ENCODE measurements at places on chromosomes 2 and 18.

- no peak for DNase-seq
Measured at GRCh38 chr2:159091976-159092375, 123.5 kb downstream of the TANC1 start.

DNA sequence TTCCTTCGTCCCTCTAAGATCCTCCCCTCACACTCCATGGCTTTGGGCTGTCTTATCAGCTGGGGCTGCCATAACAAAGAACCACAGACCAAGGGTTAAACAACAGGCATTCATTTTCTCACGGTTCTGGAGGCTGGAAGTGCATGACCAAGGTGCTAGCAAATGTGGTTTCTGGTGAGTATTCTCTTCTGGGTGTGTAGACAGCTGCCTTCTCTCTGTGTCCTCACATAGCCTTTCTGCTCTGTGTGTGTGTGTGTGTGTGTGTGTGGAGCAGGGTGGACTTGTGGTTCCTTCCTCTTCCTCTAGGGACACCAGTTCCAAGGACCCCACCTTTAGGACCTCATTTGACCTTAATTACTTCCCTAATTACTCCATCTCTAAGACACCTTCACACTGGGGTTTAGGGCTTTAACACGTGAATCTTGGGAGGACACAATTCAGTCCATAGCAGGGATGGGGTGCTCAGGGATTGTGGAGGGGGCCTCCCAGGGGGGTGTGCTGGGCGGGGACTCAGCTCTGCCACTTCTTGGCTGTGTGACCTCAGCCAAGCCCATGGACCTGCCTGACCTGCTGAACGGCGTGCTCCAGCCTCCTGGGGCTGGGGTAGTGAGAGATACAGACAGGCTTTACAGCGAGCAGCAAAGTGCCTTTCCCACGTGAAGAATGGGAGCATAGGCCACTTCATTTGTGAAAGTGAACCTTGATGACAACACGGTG is 38.0 kb downstream of the ACKR3 start:
- peak; percentile 13 for DNase-seq

DNA sequence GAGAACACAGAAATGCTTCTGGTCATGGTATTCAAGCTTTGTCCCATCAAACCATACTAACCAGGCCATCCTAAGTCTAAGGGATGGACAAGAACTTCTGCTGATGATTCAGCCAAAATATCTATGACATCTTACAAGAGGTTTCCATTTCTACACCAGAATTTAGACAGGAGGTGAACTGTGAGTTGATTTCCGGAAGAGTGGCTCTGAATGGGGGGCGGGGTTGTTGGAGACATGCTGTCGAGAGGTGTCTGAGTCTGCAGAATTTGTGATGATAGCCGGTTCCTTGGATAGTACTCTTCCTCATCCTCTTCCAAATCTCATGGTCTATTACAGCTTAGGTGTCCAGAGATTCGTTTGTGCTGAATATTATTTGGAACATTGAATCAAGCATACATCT is 408.7 kb upstream of the TCF4 start:
- no peak for DNase-seq

GRCh38 chr2:42618972-42619371 is 50.5 kb downstream of the MTA3 start:
- no peak for DNase-seq

- DNase-seq = peak; percentile 30
Measured at GRCh38 chr18:77223653-77224052, 26.0 kb upstream of the GALR1 start.

DNA sequence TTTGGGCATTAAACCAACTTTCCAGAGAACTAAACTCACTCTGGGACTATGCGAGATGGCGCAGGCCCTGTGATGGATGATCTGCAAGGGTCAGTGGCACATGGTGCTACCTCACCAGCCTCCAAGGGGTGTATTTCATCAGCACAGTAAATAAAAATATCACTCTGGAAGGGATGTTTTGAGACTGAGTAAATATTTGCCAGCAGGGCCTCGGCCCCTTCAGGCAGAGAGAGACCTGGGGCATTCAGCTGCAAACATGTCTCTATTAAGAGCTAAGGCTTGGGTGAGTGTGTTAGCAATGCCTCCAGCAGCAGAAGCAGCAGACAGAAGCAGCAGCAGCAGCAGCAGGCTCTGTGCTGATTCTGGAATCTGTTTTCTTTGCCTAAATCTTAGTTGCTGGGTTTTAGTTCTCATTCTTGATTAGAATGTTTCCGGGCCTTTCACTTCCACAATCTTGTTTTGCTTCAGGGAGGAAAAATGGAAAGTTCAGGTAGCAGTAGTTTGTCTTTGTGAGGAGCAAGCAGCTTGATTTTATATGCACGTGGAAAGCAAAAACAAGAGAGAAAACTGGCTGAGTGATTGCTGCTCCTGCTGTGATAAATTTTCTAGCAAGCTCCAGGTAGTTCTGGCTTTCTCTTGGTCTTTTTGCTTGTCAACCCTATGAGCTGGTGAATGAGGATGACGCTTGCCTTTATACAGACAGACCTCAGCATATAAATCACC is 18.6 kb downstream of the ADCYAP1 start:
- DNase-seq = no peak

GRCh38 chr2:119253114-119253702 is 29.6 kb downstream of the STEAP3 start:
- DNase-seq = peak; percentile 27

DNA sequence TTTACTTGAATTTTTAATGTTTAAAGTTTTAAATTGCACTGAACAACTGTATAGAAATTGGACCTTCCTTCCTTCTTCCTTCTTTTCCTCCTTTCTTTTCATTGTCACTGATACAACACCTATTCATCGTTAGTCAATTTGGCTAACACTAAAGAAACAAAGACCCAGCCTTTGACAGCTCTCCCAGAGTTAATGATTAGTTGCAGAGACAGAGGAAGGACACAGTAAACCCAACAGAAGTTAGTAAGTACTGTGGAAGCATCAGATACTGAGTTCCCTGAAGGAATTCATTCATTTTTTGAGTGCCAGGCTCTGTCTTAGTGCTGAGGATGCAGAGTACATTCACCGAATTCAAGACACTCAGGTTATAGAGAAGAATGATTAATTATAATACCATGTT is 77.9 kb upstream of the RAB27B start:
- DNase-seq = no peak

DNA sequence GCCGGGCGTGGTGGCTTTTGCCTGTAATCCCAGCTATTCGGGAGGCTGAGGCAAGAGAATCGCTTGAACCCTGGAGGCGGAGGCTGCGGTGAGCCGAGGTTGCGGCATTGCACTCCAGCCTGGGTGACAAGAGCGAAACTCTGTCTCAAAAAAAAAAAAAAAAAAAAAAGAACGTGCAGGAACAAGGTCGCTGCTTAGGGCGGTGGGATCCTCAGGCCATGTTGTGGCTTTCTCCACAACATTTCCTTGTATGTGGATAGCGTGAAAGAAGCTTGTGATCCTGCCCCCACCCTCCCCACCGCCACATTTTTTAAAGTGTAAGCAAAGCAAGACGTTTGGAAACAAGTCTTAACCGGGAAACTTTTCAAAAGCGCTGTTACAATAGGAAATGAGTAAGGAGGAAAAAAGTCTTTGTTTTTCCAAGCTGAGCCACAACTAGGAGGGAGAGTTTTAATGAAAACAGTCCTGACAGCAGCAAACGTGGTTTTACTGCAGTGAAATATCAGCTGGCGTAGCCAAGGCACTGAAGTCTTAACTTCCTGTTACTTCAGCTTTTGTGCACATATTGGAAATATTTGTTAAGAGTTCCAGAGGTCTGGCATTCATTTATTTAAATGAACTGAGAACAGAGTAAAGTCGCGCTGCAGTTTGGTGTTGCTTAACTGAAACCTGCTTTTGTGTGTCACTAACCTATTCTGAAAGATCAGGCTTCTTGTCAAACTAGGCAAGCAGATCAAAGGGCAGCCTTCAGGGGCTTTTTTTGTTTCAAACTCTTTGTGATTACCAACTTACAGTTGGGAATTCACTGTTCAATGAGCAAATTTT is 3.8 kb downstream of the TGIF1 start:
- DNase-seq = peak; percentile 52

- DNase-seq = no peak
Measured at GRCh38 chr18:26207937-26208336, 18.3 kb upstream of the TAF4B start.

DNA sequence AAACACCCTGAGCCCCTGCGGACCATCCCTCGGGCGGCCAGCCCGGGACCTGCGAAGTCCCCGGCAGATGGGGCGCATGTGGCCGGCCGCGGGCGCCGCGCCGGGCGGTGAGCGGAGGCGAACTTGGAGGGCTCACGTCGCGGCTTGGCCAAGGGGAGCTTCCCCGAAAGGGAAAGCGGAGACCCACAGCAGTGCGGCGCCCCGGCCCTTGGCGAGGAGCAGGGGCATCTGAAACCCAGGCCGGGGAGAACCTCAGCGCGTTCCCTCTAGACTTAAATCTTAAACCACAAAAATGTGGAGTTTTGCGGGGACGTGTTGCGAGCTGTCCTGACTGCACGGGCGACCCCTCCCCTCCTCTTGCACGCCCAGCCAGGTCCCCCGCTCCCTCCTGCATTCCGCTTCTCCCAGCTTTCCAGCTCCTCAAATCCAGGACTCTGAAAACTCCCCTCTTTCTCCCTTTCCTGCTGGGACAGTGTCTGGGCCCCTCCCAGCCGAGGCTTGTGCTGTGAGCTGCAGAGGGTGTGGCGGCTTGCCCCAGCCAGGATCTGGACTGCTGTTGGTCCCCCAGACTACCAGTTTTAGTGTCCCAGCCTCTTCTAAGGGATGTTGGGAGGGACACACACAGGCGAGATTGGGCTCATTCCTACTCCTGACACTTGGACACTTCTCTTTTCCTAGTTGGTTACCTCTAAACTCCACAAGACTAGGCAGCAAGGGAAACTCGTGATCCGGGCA is 1.3 kb downstream of the FMNL2 start:
- peak; percentile 40 for DNase-seq

- no peak for DNase-seq
Measured at GRCh38 chr2:217263756-217264155, 403.9 kb upstream of the TNP1 start.

DNA sequence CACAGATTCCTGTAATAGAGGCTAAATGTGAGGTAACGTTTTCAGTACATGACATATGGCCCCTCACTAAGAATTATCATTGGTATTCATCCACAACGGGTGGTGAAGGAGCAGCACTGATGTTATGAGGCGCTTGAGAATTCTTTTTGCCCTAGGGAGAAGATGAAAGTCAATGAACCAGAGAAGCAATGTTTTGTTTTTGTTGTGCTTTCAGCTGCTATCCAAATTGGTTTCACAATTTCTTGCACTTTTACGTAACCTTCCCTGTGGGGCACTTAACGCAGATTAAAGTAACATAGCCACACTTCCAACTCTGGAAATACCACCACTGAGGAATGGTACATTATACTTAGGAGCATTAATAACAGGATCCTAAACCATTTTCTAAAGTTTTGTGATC is 13.3 kb upstream of the CCDC85A start:
- DNase-seq = no peak

DNA sequence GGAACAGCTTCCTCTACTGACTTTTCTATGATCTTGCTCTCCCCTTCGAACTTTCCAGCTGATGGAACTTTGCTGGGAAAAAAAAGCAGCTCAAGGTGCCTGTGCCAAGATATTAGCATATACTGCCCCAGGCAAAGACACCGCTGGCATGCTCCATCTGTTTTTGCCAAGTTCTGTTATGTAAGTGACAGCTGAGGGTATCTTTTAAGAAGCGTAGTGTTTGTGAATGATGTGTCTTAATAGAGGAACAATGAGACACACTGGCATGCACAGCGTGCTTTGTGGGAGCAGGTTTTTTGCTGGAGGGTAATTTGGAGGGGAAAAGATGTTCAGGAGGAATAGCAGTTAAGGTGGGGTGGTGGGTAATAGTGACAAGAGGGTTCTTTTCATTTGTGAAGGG is 47.8 kb downstream of the SLC4A3 start:
- DNase-seq = no peak

DNA sequence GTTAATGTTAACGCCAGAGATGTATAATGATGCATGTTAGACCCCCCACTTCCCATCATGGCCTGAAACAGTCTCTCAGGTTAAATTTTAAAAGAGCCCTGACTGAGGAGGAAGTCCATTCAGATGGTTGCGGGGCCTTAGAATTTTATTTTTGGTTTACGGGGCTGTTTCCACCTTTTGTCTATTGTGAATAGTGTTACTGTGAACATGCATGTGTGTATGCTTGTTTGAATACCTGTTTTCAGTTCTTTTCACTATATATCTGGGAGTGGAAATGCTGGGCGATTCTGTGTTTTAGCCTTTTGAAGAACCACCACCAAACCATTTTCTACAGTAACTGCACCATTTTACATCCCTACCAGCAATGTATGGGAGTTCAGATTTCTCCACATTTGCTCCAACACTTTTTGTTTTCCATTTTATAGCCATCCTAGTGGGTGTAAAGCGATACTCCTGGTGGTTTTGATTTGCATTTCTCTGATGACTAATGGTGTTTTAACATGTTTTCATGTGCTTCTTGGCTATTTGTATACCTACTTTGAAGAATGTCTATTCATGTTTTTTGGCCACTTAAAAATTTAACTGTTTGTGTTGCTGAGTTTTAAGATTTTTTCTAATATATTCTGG is 133.0 kb downstream of the MYO3B start:
- DNase-seq = peak; percentile 33

GRCh38 chr2:14756981-14757657 is 124.6 kb downstream of the LRATD1 start:
- DNase-seq = peak; percentile 21

DNA sequence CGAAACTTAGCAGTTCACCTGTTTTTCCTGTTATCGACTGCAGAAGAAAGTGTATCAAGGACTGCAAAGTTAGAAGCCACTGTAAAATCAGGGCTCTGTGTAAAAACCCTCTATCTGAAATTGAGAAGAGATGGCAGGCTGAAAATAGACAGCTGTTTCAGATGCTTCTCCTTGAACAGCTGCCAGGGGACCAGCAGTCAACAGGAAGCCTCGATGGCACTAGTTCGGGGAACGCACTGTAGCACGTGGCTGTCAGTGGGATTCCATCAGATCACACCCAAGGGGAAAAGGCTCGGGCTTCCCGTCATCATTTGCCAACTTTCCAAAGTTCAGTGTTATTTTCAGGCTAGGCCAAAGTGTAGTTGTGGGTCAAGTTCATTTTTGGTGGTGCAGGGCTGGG is 316.9 kb downstream of the TXNL1 start:
- DNase-seq = no peak

- DNase-seq = peak; percentile 73
Measured at GRCh38 chr2:165573534-165574461, 104.3 kb downstream of the CSRNP3 start.
